ENCODE measurements at places on chromosomes 3 and 15.

- DNase-seq, result no peak
Measured at GRCh38 chr3:112247350-112247749, 46.7 kb downstream of the SLC9C1 start.

DNA sequence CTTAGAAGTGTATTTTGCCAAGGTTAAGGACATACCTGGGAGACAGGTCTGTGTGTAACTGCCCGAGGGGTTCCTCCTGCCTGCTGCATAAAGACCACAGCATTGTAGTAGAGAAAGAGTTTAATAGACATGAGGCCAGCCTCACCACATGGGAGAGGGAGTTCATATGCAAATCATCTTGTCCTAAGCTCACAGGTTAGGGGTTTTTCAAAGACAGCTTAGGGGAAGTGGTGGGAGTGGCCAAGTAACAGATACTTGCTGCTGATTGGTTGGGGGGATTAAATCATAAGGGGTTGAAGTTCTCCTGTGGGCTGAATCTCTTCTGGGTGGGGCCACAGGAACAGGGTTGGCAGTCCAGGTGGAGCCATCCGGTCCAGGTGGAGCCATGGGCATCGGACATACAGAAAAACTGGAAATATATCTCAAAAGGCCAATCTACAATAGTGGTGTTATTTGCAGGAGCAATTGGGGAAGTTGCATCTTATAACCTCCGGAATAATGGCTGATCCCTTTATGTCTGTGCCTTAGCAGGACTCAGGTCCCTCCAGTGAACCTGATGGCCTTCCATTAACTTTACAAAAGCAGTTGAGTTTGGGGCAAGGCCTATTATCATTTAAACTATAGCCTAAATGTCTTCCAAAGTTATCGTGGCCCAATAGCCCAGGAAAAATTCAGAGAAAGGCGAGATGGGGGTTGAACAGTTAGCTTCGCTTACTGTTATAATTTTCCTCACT lies 86.0 kb upstream of the MFGE8 start:
- DNase-seq, result no peak

DNA sequence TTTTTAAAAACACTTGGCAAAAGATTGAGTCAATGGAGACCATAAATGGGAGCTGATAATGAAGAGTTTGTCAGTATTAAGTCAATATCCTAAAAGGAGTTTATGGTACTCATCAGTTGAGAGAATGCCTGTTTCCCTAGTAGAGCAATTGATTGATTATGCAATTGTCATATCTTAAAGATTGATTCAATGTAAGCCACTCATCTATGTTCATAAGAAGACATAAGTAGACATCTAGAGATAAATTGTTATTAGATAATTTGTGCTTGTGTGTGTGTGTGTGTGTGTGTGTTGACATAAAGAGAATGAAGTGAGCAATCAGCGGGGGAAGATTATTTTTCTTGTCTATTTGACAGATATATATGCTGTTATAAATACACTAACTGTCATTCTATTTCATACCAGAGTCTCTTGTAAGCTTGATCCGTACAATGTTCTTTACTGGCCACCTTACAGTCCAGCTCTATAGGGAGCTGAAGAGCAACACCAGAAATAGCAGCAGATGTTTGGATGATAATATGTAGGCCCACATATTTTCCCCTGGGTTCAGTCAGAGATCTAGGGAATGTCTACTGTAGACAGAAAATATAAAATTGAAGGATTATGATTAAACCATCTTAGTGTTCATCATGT lies 848.6 kb upstream of the EPHA6 start:
- DNase-seq, result no peak

DNA sequence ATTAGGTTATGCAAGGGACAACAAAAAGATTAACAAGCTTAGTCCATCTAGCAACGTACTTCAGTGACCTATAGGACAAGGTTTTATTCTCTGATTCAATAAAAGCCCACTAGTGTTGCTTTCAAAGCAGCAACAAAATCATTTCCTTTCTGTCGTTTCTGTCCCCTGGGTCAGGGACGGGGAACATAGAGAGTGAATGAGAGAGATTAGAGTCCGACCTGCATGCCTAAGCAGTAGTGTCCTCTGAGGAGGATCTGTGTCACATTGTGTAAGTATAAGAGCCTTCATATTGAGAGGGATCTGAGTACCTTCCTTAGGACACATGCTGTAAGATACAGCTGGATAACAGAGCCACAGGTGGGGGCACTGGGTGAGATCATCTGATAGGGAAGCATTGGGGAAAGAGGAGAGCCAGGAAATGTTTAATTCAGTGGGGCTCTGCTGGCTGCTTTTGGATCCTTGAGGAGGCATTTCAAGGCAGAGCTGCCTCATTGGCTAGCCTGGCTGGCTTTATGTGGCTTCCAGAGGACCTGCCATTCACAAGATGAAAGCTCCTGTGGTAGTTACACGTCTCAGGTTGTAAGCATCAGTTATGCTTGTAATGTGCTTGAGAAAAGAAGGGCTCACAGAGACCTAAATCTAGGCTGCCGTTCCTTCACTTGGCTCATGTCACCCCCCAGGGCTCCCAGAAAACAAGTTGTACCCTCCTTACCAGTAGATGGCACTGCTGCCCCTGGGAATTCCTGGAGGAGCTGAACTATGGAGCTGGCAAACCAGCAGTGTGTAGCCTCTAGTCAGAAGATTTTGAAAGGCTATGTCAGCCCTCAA lies 2.7 kb downstream of the TMEM108 start:
- peak; percentile 32 for DNase-seq

GRCh38 chr3:45995236-45996192 lies at the start of gene FYCO1:
Gene FYCO1, minus strand, starts transcription at chr3:45995824. Its CDS starts 10,914 bp downstream, at chr3:45984910.
- peak; percentile 85 for DNase-seq

GRCh38 chr3:129402616-129403015 lies 25.8 kb downstream of the EFCAB12 start:
- no peak for DNase-seq

DNA sequence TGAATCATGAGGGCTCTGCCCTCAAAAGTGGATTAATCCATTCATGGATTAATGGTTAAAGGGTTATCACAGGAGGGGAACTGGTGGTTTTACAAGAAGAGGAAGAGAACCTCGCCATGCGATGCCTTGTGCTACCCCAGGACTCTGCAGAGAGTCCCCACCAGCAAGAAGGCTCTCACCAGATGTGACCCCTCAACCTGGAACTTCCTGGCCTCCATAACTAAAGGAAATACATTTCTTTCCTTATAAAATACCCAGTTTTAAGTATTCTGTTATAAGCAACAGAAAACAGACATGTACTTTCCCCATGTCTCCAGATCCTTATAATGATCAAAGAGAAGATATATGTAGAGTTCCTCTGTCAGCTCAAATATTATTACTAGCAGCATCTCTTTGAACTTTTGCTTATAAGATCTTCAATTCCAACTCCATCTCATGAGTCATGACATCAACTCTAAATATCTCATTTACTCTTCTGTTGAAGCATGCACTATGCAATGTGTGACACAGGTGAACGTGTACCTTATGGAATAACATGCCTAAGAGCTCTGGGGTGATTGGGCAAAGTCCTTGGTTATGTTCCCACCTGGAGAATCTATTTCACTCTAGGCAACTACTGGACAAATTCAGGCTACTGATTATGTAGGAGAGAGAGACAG lies 37.5 kb upstream of the ZBTB38 start:
- no peak for DNase-seq
